ENCODE measurements at places on chromosomes 5 and 9.
A peak's percentile ranks its signal among the peaks of the same experiment; 100 is the strongest.

- DNase-seq: no peak
Observed at GRCh38 chr9:89853931-89854330, 249.1 kb downstream of the GADD45G start.

DNA sequence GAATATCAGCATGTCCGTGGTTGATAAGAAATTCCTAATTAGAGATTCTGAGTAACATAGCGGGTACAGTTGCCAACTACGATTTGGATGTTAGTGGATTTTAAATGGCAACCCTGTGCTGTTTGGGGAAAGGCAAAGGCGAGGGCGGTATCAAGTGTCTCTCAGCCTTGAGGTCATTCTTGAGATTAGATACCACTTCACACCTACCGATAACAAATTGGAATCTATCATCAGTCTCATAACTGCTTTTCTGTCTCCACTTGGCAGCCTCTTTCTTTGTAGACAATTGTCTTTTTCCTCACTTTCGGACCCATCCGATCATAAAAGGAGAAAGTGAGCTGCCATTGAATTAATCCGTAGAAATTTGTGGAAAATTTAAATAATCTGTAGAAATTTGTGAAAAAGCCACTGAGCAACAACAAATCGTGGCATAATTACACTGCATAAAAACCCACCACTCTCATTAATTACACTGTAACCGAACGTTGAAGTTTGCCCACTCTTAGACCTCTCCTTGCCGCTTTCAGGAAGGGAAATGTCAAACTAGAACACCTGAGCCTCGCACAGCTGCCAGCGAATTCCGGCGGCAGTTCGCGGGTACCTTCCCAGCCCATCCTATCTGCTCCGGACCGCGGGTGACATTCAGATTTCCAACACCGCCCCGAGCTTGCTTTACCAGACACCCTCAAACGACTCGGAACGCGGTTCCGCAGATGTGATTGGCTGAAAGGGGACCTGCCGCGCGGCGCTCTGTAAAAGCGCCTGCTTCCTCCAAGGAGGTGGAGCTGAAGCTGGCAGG, 849 bp upstream of the RGMB start:
- DNase-seq: peak; percentile 85

GRCh38 chr5:149264439-149265067, 7.1 kb upstream of the AFAP1L1 start:
- no peak for DNase-seq

- DNase-seq: no peak
Observed at GRCh38 chr9:20557890-20558565, 64.3 kb downstream of the MLLT3 start.

DNA sequence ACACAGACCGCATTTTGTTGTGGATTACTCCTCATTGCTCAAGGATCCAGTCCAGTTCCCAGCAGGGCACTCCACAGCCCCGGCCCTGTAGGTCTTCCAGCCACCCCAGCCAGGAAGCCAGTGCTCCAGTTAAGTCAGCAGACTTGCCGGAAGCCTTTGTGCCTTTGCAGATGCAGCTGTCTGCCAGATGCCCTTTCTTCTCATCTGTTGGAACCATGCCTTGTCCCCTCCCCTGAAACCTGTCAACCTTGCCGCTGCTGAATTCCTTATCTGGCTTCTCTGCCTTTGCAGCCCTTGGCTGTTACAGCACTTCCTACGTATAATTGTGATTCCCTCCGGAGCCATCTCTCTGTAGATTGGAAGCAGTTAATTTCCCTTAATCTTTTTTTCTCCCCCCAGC, 28.4 kb downstream of the PSAT1 start:
- no peak for DNase-seq

DNA sequence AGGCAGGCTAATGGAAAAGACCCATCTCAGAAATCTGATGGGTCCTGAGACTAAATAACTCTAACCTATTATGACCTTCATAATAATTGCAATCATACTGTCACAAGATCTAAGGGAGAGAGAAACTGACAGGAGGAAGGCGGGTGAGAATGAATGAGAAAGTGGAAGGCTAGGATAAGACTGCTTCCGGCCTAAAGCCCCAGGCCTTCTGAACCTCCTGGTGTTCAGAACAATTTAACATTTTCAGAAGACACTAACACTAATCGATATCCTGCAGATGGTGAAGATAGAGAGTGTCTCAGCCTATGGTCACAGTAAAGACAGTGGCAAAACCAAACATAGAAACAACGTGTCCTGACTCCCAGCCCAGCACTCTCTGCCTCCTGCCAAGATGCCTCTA, 1.2 kb downstream of the RPS14 start:
- DNase-seq: no peak

DNA sequence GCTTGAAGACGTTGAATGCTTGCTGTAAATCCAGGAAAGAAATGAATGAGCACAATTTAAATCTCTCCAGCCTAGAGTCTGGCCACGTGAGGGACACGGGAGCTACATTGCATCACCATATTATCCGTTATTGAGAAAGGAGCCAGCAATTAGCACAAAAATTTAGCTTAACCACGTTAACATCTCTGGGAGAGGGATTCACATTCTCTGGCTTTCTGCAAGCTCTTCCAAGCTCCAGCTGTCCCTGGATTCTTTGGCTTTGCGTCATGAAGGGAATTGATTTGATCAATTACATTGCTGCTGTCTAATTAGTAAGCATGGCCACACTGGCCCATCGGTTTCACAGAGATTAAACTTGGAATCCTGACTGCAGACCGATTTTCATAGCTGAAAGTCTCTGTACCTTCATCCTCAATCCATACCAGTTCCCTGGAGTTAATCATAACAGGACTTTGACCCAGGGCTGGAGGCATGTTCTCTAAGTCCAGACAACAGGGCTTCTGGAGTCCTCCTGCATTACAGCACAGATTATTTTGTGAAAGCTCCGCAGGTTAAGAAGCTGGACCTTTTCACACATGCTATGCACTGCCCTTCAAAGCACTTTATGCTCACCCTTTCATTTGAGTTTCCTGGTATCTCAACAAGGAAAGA, 31.6 kb downstream of the ADRA1B start:
- no peak for DNase-seq

All from Right ventricle myocardium superior (tissue), 1 donor.